Activated CD4-positive, alpha-beta T cell treated with anti-CD3 and anti-CD28 coated beads, Interleukin-2, amount 10 ng/mL, durations not matched to agents 7 days and 5 days (primary cell): ENCODE measurements at places on chromosomes 6 and 20. TPM values are rescaled to one million over a fixed set of nuclear protein-coding genes. Genes with fewer than 3 reads are reported as not detected.

DNA sequence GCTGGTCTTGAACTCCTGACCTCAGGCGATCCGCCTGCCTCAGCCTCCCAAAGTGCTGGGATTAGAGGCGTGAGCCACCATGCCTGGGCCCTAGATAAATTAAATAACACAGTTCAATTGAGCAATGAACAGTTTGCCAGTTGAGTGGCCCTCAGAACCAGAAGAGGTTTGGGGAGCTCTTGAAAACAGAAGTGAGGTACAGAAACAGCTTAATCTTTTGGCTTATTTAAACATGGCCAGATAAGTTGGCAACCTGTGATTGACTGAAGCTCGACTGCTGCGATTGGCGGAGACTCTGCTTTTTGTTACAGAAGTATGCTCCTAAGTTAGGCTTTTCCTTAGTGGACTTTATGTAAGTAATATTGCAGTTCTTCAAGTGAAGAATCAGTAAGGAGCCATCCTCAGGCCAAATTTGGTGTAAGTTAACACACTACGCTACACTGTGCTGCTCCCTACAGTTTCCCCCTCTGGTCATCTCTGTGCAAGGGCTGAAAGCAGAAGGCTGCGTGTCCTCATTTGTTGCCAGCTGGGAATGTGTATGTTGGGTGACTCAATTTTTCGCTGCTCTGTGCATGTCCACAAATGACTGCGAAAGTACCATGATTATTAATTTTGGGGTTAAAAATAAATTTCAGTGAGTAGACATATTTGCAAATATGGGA lies 9.8 kb downstream of the XRN2 start:
- H3K4me1 ChIP-seq, result peaks cover 71% of the 10 kb centered on the region

DNA sequence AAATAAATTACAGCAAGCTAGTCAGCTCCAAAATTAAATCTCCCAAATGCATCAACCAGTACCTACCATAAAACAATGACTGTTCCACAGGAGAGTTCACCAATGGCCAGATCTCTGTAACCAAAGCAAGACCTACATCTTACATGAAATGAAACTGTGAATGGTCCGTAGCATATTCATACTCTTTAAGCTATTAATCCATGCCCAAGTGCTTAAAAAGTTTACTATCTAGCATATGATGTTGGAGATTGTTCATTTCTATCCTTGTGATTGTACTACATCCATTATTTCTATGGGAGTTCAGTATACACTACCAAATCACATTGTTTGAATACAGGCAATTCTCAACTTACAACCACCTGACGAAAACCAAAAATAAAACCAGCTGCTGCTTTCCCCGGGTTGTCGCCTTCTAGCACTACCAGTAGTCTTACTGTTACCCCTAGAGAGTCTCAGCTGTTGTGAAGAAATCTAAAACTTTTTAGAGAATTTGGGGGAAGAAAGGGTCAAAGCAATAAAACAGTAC lies 38.0 kb downstream of the HIVEP2 start:
- H3K36me3 ChIP-seq, result peaks cover 25% of the 10 kb centered on the region
- DNase-seq, result peak; percentile 46
- H3K4me3 ChIP-seq, result peak overlapping the region; percentile 83
- H3K27ac ChIP-seq, result peak overlapping the region; percentile 95
- H3K4me1 ChIP-seq, result peaks cover 77% of the 10 kb centered on the region

DEFB124 gene
- not detected for total RNA-seq

GRCh38 chr20:10040070-10040975 lies 5.5 kb downstream of the ANKEF1 start:
- H3K36me3 ChIP-seq, result peaks cover 29% of the 10 kb centered on the region
- no peak overlapping the region for H3K27ac ChIP-seq
- DNase-seq, result no peak
- H3K27me3 ChIP-seq, result no peaks in the 10 kb centered on the region
- H3K4me1 ChIP-seq, result peaks cover 24% of the 10 kb centered on the region

IPCEF1 gene
- total RNA-seq, result 27.3 TPM

GRCh38 chr20:3714092-3714491 lies 1.7 kb upstream of the SIGLEC1 start:
- no peak for DNase-seq
- no peak overlapping the region for H3K4me3 ChIP-seq
- no peaks in the 10 kb centered on the region for H3K27me3 ChIP-seq
- H3K36me3 ChIP-seq, result no peaks in the 10 kb centered on the region
- no peaks in the 10 kb centered on the region for H3K4me1 ChIP-seq

- no peak for DNase-seq
- H3K4me3 ChIP-seq, result no peak overlapping the region
- peaks cover 2% of the 10 kb centered on the region for H3K27me3 ChIP-seq
- H3K27ac ChIP-seq, result no peak overlapping the region
- no peaks in the 10 kb centered on the region for H3K4me1 ChIP-seq
- no peaks in the 10 kb centered on the region for H3K36me3 ChIP-seq
Observed at GRCh38 chr20:19185083-19185482, 27.4 kb upstream of the SLC24A3 start.

DNA sequence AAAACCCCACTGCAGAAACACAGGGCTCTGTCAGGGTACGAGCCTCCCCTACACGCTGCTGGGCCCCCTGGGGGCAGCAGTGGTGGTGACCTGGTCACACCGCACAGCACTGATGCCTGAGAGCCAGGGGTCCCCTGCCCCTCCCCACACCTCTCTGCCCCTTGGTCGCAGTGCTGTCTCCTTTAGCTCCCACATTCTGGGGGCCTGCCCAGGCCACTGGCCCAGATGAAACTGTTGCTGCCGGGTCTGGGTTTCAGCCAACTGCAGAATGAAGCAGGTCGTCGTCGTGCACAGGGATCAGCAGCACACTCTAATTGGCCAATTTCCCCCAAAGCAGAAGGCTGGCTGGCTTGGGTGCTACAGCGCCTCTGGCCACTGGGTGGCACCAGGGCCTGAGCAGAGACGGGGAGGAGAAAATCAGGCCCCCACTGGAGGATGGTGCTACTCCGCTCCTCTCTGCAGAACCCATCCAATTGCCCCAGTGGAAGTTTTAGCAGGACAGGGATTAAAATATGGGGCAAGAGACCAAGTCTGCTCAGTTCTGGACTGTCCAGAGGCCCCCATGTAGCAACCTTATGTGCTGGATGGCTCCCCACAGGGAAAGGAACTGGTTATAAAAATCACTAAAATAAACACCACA lies 26.1 kb downstream of the DIDO1 start:
- peaks cover 43% of the 10 kb centered on the region for H3K4me1 ChIP-seq
- peak overlapping the region; percentile 80 for H3K27ac ChIP-seq
- H3K4me3 ChIP-seq, result no peak overlapping the region
- H3K36me3 ChIP-seq, result peaks cover 41% of the 10 kb centered on the region
- no peaks in the 10 kb centered on the region for H3K27me3 ChIP-seq

- peaks cover 36% of the 10 kb centered on the region for H3K4me1 ChIP-seq
- H3K27ac ChIP-seq, result no peak overlapping the region
- no peak for DNase-seq
- no peaks in the 10 kb centered on the region for H3K27me3 ChIP-seq
Observed at GRCh38 chr6:156975414-156975813, 198.2 kb downstream of the ARID1B start.

DNA sequence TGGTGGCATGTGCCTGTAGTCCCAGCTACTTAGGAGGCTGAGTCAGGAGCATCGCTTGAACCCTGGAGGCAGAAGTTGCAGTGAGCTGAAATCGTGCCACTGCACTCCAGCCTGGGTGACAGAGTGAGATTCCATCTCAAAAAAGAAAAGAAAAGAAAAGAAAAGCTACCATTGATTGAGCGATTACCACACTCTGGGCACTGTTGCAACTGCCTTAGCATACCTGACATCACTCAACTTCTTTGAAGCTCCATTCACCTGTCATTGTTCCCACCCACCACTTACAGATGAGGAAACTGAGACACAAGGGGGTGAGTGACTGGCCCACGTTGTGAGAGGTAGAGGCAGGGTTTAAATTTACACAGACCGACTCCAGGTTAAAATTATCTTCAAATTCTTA lies 442.1 kb upstream of the SULF2 start:
- H3K27ac ChIP-seq, result no peak overlapping the region
- H3K27me3 ChIP-seq, result peaks cover 2% of the 10 kb centered on the region
- no peak for DNase-seq
- no peaks in the 10 kb centered on the region for H3K4me1 ChIP-seq
- H3K36me3 ChIP-seq, result no peaks in the 10 kb centered on the region

- DNase-seq, result no peak
- H3K36me3 ChIP-seq, result peaks cover 17% of the 10 kb centered on the region
- H3K27me3 ChIP-seq, result no peaks in the 10 kb centered on the region
- H3K4me1 ChIP-seq, result no peaks in the 10 kb centered on the region
- no peak overlapping the region for H3K27ac ChIP-seq
Observed at GRCh38 chr6:10543488-10543887, 22.3 kb downstream of the GCNT2 start.

- H3K27me3 ChIP-seq, result no peaks in the 10 kb centered on the region
- H3K36me3 ChIP-seq, result no peaks in the 10 kb centered on the region
- H3K27ac ChIP-seq, result no peak overlapping the region
- no peaks in the 10 kb centered on the region for H3K4me1 ChIP-seq
- DNase-seq, result no peak
- no peak overlapping the region for H3K4me3 ChIP-seq
Observed at GRCh38 chr6:15090745-15091384, 155.0 kb upstream of the JARID2 start.

FAM83C gene
- not detected for total RNA-seq

ARMH2 gene
- total RNA-seq, result 1.8 TPM

DNA sequence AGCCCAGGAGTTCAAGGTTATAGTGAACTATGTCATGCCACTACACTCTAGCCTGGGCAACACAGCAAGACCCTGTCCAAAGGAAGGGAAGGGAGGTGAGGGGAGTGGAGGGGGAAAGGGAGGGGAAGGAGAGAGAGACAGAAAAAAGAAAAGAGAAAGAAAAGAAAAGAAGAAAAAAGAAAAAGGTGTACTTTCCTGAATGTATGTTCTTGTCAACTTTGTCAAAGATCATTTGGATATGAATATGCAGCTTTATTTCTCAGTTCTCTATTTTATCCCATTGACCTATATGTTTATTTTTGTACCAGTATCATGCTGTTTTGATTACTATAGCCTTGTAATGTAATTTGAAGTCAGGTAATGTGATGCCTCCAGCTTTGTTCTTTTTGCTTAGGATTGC lies 30.9 kb upstream of the FKBP1C start:
- no peak overlapping the region for H3K4me3 ChIP-seq
- H3K27ac ChIP-seq, result no peak overlapping the region
- no peaks in the 10 kb centered on the region for H3K4me1 ChIP-seq
- H3K36me3 ChIP-seq, result no peaks in the 10 kb centered on the region
- no peak for DNase-seq

- H3K36me3 ChIP-seq, result no peaks in the 10 kb centered on the region
- no peak for DNase-seq
- H3K27ac ChIP-seq, result no peak overlapping the region
- H3K27me3 ChIP-seq, result no peaks in the 10 kb centered on the region
Observed at GRCh38 chr20:9884061-9884460, 45.2 kb upstream of the PAK5 start.

- DNase-seq, result no peak
- H3K27me3 ChIP-seq, result no peaks in the 10 kb centered on the region
- H3K36me3 ChIP-seq, result no peaks in the 10 kb centered on the region
Observed at GRCh38 chr6:154917941-154918340, 77.2 kb upstream of the TIAM2 start.

- no peaks in the 10 kb centered on the region for H3K36me3 ChIP-seq
- no peaks in the 10 kb centered on the region for H3K27me3 ChIP-seq
- no peak overlapping the region for H3K4me3 ChIP-seq
- no peaks in the 10 kb centered on the region for H3K4me1 ChIP-seq
- H3K27ac ChIP-seq, result no peak overlapping the region
Observed at GRCh38 chr6:14550822-14551221, 433.2 kb downstream of the CD83 start.

DNA sequence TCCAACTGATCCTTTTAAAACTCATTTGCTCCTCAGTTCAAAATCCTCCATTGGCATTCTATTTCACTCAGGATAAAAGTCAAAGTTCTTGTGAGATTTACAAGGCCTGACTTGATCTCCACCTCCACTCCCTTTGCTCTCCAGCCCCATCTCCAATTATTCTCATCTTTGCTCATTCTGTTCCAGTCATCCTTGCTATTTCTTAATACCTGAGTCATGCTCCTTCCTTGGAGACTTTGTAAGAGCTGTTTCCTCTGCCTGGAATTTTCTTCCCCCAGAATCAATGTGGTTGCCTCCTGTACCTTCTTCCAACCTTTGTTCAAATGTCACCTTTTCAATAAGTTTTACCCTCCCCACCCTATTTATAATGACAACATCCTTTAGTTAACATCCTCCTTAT lies 373.5 kb downstream of the HTR1B start:
- no peaks in the 10 kb centered on the region for H3K27me3 ChIP-seq
- H3K4me3 ChIP-seq, result no peak overlapping the region

SLA2 gene
- 87.3 TPM for total RNA-seq
